CD4-positive, alpha-beta T cell (primary cell): ENCODE measurements at places on chromosomes 4 and X.

- no peak overlapping the region for H3K27ac ChIP-seq
- no peak for DNase-seq
- no peak overlapping the region for H3K4me3 ChIP-seq
- no peaks in the 10 kb centered on the region for H3K27me3 ChIP-seq
Observed at GRCh38 chrX:72269671-72270251, 7.3 kb downstream of the RPS4X start.

- H3K36me3 ChIP-seq, result no peaks in the 10 kb centered on the region
- no peaks in the 10 kb centered on the region for H3K27me3 ChIP-seq
- DNase-seq, result no peak
- no peak overlapping the region for H3K27ac ChIP-seq
- H3K4me3 ChIP-seq, result no peak overlapping the region
Observed at GRCh38 chrX:37488323-37488722, 83.1 kb upstream of the LANCL3 start.

GRCh38 chr4:79016878-79017277 is 77.6 kb upstream of the PAQR3 start:
- no peaks in the 10 kb centered on the region for H3K4me1 ChIP-seq
- H3K36me3 ChIP-seq, result no peaks in the 10 kb centered on the region
- DNase-seq, result no peak
- H3K27ac ChIP-seq, result no peak overlapping the region
- no peak overlapping the region for H3K4me3 ChIP-seq

- H3K4me3 ChIP-seq, result peak overlapping the region; percentile 83
- H3K4me1 ChIP-seq, result peaks cover 17% of the 10 kb centered on the region
- no peaks in the 10 kb centered on the region for H3K27me3 ChIP-seq
- DNase-seq, result peak; percentile 1
- H3K27ac ChIP-seq, result peak overlapping the region; percentile 34
Observed at GRCh38 chrX:40581336-40581920, 658 bp downstream of the ATP6AP2 start.

DNA sequence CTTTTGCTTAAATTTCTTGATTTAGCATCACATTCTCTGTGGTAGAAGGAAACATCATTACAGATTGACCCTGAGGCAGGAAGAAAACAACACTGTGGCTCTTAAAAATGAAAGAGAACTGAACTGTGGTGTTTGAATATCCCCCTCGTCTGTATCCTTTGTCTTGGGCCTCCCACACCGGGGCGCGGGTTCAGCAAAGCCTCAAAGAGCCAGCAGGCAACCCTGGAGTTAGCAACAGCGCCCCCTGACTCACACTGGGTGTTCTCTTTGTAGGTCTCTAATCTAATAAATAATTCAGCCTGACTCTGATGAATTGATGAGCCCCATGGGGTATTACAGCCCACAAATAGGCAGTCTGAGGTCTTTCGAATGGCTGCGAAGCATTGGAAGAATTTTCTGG is 46.1 kb upstream of the CTSO start:
- H3K27me3 ChIP-seq, result peaks cover 4% of the 10 kb centered on the region
- H3K4me1 ChIP-seq, result no peaks in the 10 kb centered on the region
- H3K4me3 ChIP-seq, result no peak overlapping the region

GRCh38 chr4:112736718-112737135 is 99.8 kb downstream of the LARP7 start:
- no peaks in the 10 kb centered on the region for H3K36me3 ChIP-seq
- no peaks in the 10 kb centered on the region for H3K4me1 ChIP-seq
- no peak for DNase-seq
- no peak overlapping the region for H3K27ac ChIP-seq
- no peaks in the 10 kb centered on the region for H3K27me3 ChIP-seq
